ENCODE measurements at places on chromosomes 16 and 17. TPM values are rescaled to one million over a fixed set of nuclear protein-coding genes. Genes with fewer than 3 reads are reported as not detected.

DNA sequence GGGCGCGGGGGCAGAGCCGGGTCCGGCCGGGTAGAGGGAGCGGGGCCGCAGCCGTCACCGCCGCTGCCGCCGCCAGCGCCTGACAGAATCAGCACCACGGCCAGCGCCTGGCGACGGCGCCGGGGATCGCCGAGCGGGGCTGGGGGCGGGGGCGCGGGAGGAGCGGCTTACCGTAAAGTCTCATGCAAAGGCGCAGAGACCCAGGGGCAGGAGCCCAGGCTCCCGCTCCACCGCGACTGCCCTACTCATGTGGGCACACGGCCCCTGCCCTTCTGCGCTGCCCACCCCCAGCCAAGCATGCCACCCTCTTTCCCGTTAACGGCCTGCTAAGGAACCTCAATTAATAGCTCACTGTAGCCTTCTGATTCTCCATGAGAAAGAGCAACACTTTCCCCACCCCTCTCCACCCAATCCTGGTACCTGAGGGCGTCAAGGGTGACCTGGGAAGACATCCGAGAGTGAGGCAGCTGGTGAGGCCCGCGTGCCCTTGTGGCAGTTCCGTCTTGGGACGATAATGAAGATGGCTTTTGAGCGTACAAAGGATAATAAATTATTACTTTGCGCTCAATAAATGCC lies at the start of gene SEZ6:
Gene SEZ6 (minus strand): TSS at position 98 of the 576 bp plus-strand sequence. CDS start 164 bp downstream, outside the sequence.
- peaks cover 80% of the 10 kb centered on the region for H3K27me3 ChIP-seq
- peak; percentile 94 for DNase-seq
- no peak within 1 kb of the TSS for H3K27ac ChIP-seq

DNA sequence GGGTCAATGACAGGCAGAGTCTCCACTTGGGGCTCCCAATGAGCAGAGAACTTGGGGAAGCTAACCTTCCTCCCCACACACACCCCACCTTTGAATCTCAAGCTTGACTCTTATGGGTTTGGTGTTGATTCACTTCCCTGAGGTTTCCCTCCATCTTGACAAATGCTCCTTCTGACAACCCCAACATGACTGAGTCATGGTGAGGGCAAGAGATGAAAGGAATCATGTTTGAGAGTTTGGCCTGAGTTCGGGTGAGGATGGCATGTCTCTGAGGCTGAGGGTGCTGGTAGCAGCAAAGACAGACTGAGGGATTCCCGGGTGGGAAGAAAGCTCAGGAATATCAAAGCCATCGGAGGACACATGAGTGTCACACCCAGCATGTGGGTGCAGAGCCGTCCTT lies 18.7 kb downstream of the KRT9 start:
- no peak for DNase-seq
- no peak overlapping the region for H3K4me3 ChIP-seq
- H3K4me1 ChIP-seq = peaks cover 18% of the 10 kb centered on the region
- no peaks in the 10 kb centered on the region for H3K36me3 ChIP-seq

The ABI3 gene
- total RNA-seq = 1.3 TPM

- no peak overlapping the region for H3K27ac ChIP-seq
- no peak overlapping the region for H3K4me3 ChIP-seq
- no peaks in the 10 kb centered on the region for H3K4me1 ChIP-seq
- no peaks in the 10 kb centered on the region for H3K36me3 ChIP-seq
- DNase-seq = no peak
- no peaks in the 10 kb centered on the region for H3K27me3 ChIP-seq
Observed at GRCh38 chr17:30222251-30222650, 13.2 kb downstream of the SLC6A4 start.

The PHAF1 gene
- total RNA-seq = 39.6 TPM

DNA sequence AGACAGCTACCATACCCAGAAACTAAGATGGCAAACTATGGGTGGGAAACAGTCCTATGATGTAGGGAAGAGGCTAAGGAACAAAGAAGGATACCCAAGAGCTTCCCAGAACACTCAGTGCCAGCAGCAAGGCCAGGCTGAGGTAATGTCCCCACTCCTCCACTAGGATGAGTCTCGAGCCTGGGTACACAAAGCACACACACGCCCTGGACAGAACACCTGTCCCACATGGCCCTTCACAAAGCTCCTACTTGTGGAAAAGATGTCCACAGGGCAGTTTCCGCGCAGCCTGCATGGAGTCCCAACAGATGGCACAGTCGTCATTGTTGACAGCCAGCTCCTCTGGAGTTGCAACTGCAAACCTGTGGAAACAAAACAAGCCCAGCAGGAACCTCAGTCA lies 23.9 kb downstream of the AMFR start:
- no peak overlapping the region for H3K4me3 ChIP-seq
- H3K36me3 ChIP-seq = peaks cover 74% of the 10 kb centered on the region
- DNase-seq = no peak

The ABCC12 gene
- total RNA-seq = not detected

DNA sequence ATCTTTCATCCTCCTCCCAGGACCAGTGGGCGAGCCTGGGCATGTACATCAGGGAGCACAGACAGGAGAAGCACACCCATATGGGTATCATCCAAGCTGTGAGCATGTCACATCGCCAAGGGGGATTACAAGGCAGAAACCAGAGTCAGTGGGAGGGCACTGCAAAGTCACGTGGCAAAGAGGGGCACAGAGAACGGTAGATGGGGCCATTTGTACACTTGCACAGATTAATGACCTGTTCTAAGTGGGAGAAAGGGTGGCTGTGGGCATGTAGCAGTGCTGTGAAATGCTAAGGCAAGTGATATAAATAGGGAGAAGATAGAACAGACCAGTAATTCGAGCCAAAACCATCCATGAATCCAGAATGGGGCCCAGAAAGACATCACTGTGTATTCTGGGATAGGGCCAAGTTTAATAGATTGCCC lies 265.0 kb downstream of the CPPED1 start:
- H3K4me3 ChIP-seq = no peak overlapping the region
- no peaks in the 10 kb centered on the region for H3K4me1 ChIP-seq
- H3K36me3 ChIP-seq = no peaks in the 10 kb centered on the region
- no peak for DNase-seq
- H3K27me3 ChIP-seq = no peaks in the 10 kb centered on the region
- H3K27ac ChIP-seq = no peak overlapping the region

GRCh38 chr16:25854141-25854540 lies 162.4 kb downstream of the HS3ST4 start:
- H3K4me1 ChIP-seq = no peaks in the 10 kb centered on the region
- no peaks in the 10 kb centered on the region for H3K27me3 ChIP-seq
- H3K36me3 ChIP-seq = no peaks in the 10 kb centered on the region
- H3K4me3 ChIP-seq = no peak overlapping the region

GRCh38 chr17:38334480-38335364 lies 9.0 kb downstream of the GPR179 start:
- H3K36me3 ChIP-seq = no peaks in the 10 kb centered on the region
- no peak overlapping the region for H3K27ac ChIP-seq
- DNase-seq = no peak
- H3K27me3 ChIP-seq = no peaks in the 10 kb centered on the region
- peaks cover 7% of the 10 kb centered on the region for H3K4me1 ChIP-seq

DNA sequence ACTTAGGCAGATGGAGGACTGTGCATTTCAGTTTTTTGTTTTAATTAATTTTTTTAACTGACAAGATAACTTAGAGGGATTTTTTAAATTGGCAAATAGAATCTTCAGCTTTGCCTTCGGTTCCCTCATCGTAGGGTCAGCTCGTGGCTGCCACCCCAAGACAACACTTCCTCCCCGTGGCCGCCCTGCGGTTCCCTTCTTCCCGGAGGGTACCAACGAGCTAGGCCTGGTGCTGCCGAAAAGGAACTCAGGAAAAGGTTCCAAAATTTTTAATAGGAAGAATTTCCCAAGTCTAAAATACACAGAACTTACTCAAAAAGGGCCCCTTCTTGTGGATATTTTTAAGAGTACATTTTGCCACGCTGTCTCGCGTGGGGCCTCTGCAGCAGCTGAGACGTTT lies 210.4 kb upstream of the CHMP6 start:
- no peaks in the 10 kb centered on the region for H3K36me3 ChIP-seq
- no peak overlapping the region for H3K27ac ChIP-seq
- no peak for DNase-seq
- peaks cover 12% of the 10 kb centered on the region for H3K4me1 ChIP-seq
- H3K27me3 ChIP-seq = no peaks in the 10 kb centered on the region
- H3K4me3 ChIP-seq = no peak overlapping the region

DNA sequence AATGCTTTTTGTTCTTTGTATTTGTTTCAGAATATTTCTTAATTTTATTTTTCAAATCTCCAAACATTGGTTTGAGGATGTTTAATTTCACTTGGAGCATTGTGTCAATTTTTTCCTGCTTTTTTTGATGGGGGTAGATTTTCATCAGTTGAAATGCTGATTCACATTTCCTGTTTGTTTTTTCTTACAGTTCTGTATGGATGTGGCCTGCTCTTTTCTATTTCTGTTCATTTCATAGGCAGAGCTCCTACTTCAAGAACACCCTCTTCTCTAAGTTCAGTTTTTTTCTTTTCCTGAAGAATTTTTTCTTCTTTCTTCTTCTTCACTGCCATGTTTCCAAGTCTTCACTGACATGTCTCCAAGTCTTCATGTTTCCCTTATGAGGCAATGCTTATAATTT lies 8.8 kb downstream of the MBTD1 start:
- H3K27ac ChIP-seq = no peak overlapping the region
- no peak for DNase-seq
- H3K4me1 ChIP-seq = peaks cover 28% of the 10 kb centered on the region
- no peaks in the 10 kb centered on the region for H3K27me3 ChIP-seq
- no peak overlapping the region for H3K4me3 ChIP-seq
- H3K36me3 ChIP-seq = peaks cover 35% of the 10 kb centered on the region

GRCh38 chr17:69525920-69526841 lies 111.7 kb downstream of the MAP2K6 start:
- no peaks in the 10 kb centered on the region for H3K4me1 ChIP-seq
- peaks cover 38% of the 10 kb centered on the region for H3K36me3 ChIP-seq
- no peak overlapping the region for H3K27ac ChIP-seq
- H3K27me3 ChIP-seq = no peaks in the 10 kb centered on the region
- H3K4me3 ChIP-seq = no peak overlapping the region
- DNase-seq = peak; percentile 82

- DNase-seq = no peak
- no peaks in the 10 kb centered on the region for H3K36me3 ChIP-seq
- no peaks in the 10 kb centered on the region for H3K27me3 ChIP-seq
- H3K27ac ChIP-seq = no peak overlapping the region
- peaks cover 14% of the 10 kb centered on the region for H3K4me1 ChIP-seq
Observed at GRCh38 chr17:36086791-36087190, 3.2 kb downstream of the CCL3 start.

GRCh38 chr16:73616166-73616753 lies 568.3 kb upstream of the ZFHX3 start:
- H3K27me3 ChIP-seq = peaks cover 12% of the 10 kb centered on the region
- H3K27ac ChIP-seq = no peak overlapping the region
- no peaks in the 10 kb centered on the region for H3K4me1 ChIP-seq
- DNase-seq = no peak
- H3K4me3 ChIP-seq = no peak overlapping the region

GRCh38 chr16:12896562-12896961 lies 4.8 kb upstream of the SHISA9 start:
- H3K36me3 ChIP-seq = no peaks in the 10 kb centered on the region
- peaks cover 14% of the 10 kb centered on the region for H3K4me1 ChIP-seq
- H3K27me3 ChIP-seq = peaks cover 41% of the 10 kb centered on the region
- no peak for DNase-seq
- H3K4me3 ChIP-seq = no peak overlapping the region

DNA sequence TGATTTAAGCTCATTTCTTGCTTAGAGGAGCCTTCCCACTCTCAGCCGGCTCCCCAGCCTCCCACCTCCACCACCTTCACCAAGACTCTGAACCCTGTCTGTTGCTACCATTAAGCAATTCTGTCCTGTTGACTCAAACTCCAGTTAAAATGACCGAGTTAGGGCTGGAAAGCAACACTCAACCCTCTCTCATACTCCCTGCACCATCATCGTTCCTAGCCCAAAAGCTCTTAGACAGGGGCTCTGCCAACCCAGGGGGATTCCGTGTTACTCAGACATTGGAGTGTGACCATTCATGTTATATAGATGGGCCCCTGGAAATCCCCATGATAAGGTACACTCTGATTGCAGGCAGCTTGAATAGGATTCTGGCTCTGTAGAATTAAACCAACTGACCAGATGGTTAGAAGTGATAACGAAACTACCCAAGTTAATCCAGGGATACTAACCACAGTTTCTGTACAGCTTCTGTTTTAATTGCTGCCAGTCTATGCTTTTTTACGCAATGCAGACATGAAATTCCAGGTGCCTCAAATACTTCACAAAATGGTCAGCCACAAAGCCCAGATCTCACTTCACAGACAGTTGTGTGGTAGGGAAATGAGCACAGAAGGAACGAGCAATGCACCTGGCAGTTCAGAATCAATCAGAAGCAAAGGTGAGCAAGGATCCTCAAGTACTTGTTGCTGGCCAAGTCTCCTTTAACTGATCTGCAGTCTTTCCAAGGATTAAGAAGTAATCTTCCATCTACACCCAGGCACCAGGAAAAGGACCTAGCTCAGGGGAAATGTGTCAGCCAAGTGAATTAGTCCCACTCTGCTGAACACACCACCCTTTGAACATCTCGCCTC lies 2.1 kb downstream of the SSTR2 start:
- H3K27me3 ChIP-seq = peaks cover 6% of the 10 kb centered on the region
- peaks cover 23% of the 10 kb centered on the region for H3K4me1 ChIP-seq
- DNase-seq = no peak
- H3K36me3 ChIP-seq = no peaks in the 10 kb centered on the region

DNA sequence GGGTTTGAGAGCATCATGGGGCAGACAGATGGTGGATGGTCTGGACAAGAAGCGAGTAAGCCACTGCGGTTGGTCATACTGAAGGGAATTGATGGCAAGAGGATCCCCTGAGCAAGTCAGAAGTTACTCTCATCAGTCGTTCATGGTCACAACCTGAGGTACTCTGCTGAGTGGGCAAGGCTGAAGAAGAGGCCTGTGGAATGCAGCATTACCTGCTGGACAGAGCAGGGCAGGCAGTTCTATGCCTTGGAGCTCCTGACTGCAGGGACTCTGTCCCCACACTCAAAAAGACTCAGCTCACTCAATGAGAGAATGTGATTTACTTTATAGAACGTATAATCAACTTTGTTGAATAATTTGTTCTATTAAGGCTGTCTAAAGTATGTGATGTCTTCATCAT lies 28.3 kb downstream of the ALDH3A2 start:
- peaks cover 22% of the 10 kb centered on the region for H3K4me1 ChIP-seq
- DNase-seq = no peak
- H3K27ac ChIP-seq = no peak overlapping the region
- peaks cover 70% of the 10 kb centered on the region for H3K36me3 ChIP-seq
- H3K27me3 ChIP-seq = no peaks in the 10 kb centered on the region
- no peak overlapping the region for H3K4me3 ChIP-seq
